ENCODE measurements at places on chromosomes 3 and 15.

GRCh38 chr3:50132421-50133282 is 22.5 kb upstream of the SEMA3F start:
- no peak for DNase-seq

DNA sequence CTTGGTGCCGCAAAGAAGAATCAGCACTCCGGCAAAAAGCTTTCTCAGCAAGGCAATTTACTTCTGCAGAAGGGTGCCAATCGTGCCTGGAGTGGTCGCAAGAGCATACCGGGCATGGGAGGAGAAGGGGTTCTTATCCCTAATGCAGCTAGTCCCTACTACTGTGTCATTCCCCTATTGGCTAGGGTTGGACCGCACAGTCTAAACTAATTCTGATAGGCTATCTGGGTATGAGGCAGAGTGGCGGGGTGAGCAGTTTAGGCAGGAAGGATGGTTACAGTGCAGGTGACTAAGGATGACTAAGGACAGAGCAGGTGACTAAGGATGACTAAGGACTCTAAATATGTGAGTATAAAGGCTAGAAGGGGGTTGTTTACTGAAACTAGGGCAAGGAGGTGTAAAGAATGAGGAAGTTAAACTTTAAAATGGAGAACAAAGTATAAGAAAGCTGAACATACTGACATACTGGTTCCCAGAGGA is 52.9 kb downstream of the PGBD4 start:
- DNase-seq = no peak

DNA sequence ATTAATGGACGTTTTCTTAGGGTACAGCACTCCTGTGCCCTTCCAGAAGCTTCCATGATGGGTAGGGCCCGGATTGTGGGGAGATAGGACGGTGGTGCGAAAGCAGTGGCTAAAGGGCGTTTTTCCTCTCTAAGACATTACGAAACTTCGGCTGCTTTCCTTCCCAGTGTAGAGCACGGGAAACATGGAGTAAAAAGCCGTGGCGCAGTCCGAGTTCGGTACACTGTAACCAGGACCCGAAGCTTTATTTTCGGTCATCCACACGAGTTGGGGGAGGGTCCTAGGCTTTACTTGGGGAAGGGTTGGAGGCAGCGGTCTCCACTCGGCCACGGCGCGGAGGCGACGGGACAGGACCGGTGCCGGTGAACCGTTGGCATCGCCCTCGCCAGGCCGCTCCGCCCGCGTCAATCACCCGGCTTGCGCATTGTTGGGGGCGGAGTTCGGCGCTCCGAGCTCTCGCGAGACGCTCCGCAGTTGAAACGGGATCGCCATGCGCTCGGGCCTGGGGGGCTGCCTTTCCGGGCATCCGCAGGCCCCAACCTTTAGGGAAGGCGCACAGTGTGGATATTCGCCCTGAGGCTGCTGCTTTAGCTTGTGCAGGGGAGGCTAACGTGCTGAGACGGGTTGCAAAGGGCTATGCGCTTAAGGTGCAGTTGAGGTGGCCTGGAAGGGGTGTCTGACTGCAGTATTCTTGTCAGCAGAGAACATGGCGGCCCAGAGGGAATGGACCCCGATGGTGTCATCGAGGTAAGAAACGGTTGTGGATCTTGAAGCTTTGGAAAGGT is 546 bp downstream of the EIF4A2 start:
- DNase-seq = peak; percentile 81

DNA sequence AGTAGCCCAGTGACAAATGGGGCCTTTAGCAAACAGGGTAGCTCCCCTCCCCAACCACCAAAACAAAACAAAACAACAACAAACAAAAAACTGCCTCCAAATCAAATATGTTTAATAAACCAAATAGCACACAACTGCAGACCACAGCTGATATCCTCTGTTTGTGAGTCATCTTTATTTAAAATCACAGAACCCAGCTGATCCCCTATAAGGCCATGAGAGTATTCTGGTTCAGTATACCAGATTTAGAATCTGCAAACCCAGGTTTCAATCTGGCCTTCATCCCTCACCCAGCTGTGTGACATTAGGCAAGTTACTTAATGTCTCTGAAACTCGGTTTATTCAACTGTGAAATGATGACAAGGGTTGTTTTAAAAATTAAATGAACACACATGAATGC is 124.5 kb downstream of the SUCLG2 start:
- no peak for DNase-seq

DNA sequence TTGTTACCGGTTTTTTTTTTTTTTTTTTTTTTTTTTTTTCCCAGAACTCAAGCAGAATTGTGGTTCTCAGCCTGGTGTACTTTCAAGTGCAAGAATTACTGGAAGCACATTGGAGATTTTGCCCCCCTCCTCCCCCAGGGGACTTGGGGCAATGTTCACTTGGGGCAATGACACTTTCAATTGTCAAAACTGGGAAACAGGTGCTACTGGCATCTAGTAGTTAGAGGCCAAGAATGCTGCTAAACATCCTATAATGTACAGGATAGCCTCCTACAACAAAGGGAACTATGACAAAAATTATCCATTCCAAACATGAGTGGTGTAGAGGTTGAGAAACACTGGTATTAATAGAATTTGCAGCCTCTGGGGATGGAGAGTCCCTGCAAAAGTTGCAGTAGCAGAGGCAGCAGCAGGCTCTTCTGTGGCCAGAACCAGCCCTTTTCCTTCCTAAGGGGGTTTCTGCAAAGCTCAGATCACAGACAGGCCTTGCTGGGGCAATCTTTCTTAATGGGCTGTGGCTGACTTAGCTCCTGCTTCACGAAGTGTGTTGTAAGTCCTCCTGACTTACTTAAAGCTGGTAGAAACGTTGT is 144.3 kb upstream of the MRPS22 start:
- DNase-seq = no peak

DNA sequence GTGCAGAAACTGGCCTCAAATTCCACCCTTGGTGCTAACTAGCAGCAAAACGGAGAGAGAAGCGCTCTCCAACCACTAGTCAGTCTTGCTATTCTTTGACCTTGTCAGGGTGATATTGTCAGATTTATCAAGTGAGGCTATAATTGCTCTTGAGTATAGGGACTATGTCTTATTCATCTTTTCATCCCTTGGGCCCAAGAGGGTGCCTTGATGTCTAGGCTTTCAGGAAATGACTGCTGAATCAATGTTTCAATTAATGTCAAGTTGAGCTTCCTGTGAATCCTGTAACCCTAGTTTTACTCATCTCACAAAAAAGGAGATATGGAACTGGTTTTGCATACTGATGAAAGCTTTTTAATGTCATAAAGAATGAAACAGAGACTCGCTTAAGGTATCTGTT is 701.3 kb downstream of the EDEM1 start:
- no peak for DNase-seq

All from central memory CD4-positive, alpha-beta T cell (primary cell).